T-helper 1 cell treated with Interleukin-12 subunit alpha and Interleukin-12 subunit beta and Interleukin-4 antibody, amounts not matched to agents 30 ng/mL and 1 ng/mL, for 36 hours (primary cell): ENCODE measurements at places on chromosomes 5 and 9. TPM values are rescaled to one million over a fixed set of nuclear protein-coding genes. Genes with fewer than 3 reads are reported as not detected.

The PRLR gene
- total RNA-seq: not detected in 2 replicates

The SRA1 gene
- total RNA-seq: 45.2 and 47.9 TPM in 2 replicates

The ZER1 gene
- total RNA-seq: 22.7 and 23.7 TPM in 2 replicates

The TOPORS gene
- total RNA-seq: 11.7 and 12.0 TPM in 2 replicates

The SPATA6L gene
- 0.24 and 0.32 TPM in 2 replicates for total RNA-seq
